ENCODE measurements at places on chromosomes 2 and 18.

GRCh38 chr18:3605954-3606443, 156.0 kb downstream of the TGIF1 start:
- peak; percentile 59 for DNase-seq

DNA sequence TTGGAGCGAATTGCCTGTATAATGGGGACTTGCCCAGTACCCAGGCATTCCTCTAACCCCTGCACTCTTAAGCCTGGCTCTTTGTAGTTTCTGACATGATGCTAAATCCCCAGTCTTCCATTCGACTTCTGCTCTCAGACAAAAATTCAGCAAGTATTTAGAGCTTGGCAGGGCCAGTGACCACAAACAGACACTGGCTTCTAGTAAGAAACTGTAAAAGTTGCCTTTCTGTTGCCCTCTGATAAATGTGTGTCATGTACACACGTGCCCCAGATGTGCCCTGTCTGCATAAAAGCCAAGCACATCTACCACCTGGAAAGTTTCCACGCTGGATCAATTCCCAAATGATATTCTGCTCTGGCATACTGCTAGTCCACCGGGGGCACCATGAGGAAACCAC, 18.0 kb downstream of the PAX3 start:
- no peak for DNase-seq

DNA sequence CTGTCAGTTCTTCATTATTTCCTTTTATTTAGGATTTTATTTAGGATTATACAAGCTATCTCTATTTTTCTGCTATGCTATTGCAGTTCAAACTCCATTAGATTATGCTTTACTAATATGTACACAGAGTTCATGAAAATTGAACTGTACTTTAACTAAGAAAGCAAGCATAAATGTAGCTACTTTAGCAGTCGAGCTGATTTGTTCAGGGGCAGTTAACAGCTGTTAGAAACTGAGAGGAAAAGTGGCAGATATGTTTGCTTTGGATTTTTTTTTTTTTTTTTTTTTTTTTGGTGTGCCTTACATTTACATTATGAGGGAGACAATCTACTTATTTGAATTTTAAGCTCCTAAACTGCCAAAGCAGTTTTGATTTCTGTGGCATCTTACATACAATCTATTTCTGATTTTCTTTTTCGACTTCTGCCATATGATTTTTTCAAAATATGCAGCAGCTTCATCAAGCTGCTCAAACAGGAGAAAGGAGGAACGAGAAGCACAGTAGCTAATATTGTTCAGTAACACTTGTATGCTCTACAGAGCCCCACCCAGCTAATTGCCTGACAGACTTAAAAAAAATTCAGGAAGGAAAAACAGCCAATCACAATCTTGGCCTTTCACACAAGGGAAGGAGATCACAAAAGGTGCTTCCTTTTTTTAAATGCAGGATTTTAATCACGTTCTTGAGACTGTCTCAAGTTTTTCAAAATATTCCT, 233.4 kb upstream of the SIX3 start:
- DNase-seq = no peak

DNA sequence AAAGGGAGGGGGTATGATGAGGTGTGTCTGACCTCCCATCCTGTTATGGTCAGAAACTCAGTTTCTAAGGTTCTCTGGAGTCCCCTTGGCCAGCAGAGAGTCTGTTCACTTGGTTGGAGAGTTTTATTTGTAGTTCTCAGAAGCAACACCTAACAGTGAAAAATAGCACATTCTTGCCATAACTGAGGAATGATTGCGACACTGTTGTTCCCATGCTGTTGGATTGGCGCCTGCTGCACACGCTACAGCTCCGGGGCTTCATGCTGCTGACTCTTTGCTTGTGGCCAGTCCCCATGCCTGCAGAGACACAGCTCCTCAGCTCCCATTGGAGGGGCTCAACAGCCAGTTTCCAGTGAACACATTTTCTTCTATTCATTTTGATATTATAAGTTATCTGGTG, 42.1 kb downstream of the TPGS2 start:
- no peak for DNase-seq

- no peak for DNase-seq
Observed at GRCh38 chr2:170464268-170464667, 250.9 kb upstream of the SP5 start.

- no peak for DNase-seq
Observed at GRCh38 chr2:167345559-167345958, 457.3 kb downstream of the XIRP2 start.

DNA sequence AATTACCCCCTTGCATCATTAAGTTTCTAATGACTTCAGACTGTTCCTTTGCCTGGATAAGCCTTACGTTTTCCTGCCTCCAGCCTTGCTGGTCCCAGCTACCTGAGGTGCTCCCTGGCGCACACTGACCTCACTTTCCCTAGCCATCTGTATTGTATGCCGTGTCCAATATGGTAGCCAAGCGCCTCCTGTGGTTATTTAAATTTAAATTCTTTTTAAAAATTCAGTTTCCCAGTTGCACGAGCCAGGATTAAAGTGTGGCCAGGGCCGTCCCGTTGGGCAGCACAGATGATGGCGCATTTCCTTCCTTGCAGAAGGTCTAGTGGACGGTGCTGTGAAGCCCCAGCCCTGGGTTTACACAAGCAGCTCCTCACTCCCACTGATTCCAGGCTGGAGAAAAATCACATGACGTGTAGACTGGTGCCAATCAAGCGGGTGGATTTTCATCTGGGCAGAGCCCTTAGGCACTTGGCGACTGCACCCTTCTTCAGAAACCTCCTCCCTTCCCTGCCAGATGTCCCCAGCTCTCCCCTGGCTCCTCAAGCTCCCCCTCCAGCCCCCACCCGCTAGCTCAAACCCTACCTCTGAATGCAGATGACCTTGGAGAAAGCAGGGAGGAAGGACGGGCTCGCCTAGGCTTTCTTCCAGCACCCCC, 33.9 kb downstream of the ACKR3 start:
- no peak for DNase-seq

DNA sequence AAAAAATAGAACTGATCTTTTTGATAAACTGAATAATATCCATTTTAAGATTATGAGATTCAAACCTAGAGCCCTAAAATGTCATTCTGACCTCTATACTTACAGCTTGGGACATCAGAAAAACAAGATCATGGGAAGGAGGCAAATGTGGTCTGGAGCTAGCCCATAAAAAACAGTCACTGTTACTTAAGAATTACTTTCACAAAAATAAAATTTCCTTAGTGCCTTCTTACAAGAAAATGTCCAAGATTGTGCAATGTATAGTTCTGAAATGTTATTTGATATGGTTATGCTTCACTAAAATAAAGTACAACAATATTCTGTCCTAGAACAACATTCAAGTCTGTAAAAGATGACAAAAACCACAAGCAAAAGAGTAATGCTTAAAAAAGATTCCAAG, 247.6 kb downstream of the DYM start:
- no peak for DNase-seq

DNA sequence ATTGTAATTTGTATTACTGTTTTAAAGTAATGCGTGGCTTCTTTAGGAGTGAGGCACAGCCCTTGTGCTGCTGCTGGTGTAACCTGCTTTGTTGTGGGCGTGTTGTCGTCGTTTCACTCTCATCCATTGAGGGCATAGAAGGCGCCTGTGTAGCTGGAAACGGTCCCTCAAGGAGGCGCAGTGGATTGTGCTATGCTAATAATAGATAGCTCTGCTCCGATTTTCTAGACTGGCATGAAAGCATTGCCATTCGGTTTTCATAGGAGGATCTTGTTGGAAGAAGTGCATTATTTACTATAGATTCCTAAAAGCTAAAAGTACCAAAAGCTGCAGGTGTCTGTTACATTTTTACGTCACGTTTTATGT, 17.9 kb downstream of the RAB12 start:
- no peak for DNase-seq

DNA sequence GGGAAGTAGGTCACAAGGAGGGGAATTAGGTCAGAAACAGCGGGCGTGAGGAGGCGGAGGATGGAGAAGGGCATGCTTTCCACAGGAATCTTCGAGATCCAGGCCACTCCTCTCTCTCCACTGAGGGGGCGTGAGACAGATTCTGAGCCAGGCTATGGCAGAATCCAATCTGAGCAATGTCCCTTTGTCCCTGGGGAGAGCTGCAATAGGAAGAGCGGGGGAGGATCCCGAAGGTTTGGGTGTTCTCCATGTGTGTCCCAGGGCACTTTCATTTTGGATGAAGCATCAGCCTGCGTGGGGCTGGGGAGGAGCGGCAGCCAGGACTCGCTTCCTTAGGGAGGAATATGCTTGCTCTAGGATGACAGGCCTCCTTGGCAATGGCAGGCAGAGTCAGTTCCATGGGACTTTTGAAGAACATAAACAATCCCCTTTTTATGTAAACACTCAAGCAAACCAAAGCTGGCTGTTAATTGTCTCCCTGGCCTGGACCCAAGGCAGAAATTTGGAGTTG, 84.0 kb downstream of the LIPG start:
- no peak for DNase-seq

DNA sequence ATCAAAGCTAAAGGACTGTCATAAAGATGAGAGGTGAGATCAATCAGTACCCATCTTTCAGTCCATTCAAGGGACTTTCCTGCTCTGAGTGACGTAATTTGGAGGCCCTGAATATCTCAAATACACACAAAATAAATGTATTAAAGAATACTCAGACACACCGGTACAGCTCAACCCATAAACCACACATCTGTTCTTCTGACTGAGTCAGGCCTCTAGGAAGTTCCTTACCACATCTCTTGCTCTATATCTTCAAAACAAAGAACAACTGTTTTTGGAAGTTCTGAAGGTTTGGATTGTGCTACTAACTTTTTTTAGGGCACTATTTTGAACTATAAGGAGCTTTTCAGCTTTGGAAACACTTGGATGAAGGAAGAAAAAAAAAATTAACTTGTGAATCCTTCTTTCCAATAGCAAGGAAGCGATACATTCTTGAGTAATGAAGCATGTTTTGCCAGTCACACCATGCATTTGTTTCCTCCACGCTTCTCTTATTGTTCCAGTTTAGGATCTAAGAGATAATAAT, 866.5 kb upstream of the VRK2 start:
- no peak for DNase-seq

GRCh38 chr2:62267696-62268095, 71.8 kb downstream of the B3GNT2 start:
- no peak for DNase-seq

DNA sequence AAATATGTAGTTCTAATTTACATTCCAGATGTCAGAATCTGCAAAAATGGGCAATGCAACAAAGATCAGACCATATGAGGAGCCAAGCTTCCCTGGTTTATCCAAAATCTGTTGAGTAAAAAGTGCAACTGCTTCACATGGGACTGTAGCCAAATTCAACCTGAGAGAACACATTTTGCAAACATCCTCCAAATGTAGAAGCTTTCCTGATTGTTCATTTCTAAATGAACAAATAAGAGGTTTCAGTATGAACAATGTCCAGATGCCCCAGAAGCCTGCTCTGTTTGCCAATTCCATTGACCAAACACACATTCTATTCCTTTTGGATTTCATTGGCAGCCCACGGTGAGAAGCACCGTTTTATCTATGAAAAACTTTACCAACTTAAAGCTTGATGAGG, 117.9 kb upstream of the OSR1 start:
- no peak for DNase-seq

DNA sequence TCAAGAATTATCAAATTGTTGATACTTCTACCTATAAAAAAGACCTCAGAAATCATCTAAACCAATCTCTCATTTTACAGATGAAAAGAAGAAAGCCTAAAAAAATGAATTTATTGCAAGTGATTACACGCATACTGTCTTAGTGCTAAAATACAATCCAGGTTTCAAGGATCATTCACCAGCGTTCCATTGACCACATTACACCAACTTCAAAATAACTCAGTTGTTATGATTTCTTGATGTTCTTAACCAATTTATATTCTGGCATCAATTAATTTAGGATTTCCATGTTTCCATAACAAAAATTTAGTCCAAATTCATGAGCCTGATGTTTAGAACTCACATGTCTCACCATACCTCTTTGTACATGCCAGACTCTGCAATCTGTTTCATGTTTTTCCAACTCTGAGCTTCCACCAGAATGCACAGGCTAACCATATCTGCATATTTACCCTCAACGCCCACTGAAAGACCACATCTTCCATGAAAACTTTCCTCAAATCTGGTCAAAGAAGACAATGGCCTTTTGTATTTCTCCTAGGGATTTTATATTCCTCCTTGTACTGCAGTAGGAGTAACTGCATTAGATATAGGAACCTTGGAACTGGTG, 2.1 kb upstream of the INSIG2 start:
- DNase-seq = no peak

GRCh38 chr2:109134741-109135358, 5.8 kb downstream of the SH3RF3 start:
- DNase-seq = no peak

DNA sequence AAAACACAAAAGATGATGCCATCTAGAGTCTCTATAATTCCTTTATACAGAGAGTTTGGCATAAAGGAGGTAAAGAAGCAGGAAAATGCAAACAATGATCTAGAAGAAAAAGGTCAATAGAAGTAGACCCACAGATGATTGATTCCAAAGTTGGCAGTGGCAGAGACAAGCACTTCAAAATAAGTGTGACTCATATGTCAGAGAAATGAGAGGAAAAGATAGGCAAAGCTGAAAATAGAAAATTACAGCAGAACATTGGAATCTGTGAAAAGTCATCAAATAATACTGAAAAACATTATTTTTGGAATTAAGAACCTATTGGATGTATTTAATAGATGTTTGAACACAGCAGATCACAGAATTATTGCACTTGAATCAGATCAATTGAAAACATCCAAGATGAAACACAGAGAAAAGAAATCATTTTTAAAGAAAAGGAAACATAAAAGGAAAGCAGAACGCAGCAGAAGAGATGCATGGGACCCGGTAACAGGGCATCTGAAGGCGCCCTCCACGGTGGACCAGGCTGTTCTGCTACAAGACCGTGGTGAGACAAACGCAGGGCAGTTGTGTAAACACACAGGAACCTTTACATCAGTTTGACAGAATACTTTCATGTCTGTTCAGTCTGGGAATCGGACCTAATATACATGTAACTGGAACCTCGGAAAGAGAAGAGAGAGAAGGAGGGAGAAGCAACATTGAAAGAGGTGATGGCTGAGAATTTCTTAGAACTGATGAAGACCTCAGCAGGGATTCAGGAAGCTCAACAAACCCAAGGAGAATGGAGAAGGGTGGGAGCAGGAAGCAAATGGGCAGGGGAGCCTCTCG, 74.6 kb upstream of the GPC1 start:
- no peak for DNase-seq

GRCh38 chr18:519019-519879, 18.7 kb upstream of the COLEC12 start:
- DNase-seq = peak; percentile 96

DNA sequence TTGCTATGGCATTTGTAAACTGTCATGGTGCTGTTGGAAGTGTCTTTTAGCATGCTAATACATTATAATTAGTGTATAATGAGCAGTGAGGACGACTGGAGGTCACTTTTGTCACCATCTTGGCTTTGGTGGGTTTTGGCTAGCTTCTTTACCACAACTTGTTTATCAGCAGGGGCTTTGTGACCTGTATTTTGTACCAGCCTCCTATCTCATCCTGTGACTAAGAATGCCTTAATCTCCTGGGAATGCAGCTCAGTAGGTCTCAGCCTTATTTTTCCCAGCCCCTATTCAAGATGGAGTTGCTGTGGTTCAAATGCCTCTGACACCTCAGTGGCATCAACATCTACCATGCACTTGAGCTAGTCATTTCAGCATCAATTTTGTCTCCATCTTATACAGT, 29.7 kb downstream of the LYPD6 start:
- no peak for DNase-seq

- DNase-seq = peak; percentile 30
Observed at GRCh38 chr2:119929537-119929936, 83.3 kb upstream of the EPB41L5 start.
